ENCODE measurements at places on chromosomes 5 and 9.

DNA sequence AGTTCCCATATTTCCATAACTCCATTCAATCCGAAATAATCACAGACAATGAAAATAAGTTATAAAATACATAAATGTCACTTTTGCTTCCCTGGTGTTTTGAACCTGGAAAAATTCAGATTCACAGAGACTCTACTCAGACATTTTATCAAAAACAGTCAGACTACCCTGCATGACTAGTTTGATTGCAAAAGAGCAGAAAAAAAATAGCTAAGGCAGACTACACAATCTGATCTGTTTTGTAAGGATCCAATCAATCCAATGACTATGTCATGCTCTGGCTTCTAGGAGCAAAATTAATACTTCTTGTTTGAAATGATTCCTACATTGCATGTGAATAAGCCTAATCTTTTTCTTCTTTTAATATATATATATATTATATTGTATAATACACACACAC lies 1262.6 kb downstream of the EFNA5 start:
- peak; percentile 28 for DNase-seq

GRCh38 chr5:137409736-137410135 lies 89.4 kb downstream of the SPOCK1 start:
- no peak for DNase-seq

DNA sequence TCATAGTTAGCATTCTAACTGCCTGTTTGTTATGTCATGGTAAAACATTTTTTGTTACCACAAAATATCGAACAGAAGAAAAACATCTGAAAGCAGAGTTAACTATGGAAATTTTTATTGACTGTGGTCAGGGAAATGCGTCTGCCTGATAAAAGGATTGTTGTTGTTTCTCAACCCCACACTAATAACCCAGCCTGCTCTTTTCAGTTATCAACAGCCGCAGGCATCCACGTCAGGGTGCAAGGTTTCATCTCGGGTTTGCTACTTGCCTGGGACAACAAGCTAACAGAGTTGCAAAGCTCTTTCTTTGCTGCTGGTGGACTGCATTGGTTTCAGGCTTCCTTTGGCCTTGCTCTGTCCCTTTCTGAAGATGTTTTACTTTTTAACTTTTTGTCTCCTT lies 969.2 kb downstream of the CDH18 start:
- no peak for DNase-seq

- no peak for DNase-seq
Measured at GRCh38 chr5:135436951-135437418, 10.2 kb downstream of the DCANP1 start.

- DNase-seq: peak; percentile 28
Measured at GRCh38 chr9:98686961-98687855, 21.5 kb downstream of the GABBR2 start.

DNA sequence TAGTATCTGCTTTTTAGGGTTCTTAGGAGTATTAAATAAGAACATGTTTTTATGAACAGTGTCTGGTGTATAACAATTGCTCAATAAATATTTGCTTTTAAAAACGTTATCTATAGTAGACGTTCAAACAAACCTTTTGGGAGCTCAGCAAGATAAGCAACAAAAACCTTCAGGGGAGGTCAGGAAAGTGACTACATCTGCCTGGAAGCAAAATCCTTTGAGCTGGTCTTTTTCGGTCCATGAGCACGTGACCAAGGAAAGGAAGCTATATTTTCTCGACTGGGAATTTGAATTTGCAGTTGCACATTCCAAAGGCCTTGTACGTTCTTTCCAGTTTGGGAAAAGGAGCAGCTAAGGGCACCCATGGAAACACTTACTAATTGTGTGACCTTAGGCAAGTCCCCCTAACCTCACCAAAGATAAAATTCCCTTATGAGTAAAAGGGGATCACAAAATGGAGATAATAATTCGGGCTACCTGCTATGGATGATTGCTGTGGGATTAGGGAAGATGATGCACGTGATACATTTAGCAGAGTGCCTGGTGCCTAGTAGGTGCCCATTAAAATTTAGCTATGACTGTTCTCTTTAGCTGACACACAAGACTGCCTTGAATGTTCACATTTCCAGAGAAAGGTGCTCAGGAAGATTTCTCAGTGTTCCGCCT lies 45.4 kb downstream of the PTTG1 start:
- peak; percentile 25 for DNase-seq

DNA sequence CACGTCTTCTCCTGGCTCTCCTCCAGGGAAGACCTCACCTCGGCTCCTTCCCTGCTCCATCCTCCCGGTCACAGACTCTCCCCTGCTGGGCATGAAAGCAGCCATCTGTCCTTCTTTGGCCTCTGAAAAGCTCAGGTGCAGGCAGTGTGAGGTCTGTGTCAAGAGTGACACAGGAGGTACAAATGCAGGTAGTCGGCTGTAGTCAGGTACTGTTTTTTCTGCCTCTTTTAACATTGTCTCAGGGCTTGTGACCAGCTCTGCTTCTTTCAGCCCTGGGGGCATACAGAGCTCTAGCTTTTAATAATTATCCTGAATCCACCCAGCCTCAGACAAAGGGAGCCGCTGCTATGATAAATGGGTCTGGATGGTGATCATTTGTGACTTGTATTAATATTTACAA lies 46.4 kb downstream of the C5orf15 start:
- peak; percentile 38 for DNase-seq

GRCh38 chr9:3444016-3444415 lies 81.8 kb downstream of the RFX3 start:
- no peak for DNase-seq

DNA sequence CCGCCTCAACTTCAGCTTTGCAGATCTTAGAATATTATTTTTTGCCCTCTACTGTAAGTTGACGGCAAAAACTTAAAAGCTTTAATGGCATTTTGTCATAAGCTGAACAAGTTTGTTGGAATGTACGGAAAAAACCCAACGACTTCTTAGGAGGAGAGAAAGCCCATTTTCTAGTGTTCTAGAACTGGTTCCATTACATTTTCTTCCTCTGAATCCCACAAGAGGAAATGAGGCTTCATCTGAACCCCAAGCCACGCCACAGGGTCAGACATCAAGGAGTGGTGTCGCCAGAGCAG lies 113.7 kb downstream of the LHFPL2 start:
- DNase-seq: no peak

- DNase-seq: no peak
Measured at GRCh38 chr9:35697486-35697885, 7.8 kb upstream of the TPM2 start.

DNA sequence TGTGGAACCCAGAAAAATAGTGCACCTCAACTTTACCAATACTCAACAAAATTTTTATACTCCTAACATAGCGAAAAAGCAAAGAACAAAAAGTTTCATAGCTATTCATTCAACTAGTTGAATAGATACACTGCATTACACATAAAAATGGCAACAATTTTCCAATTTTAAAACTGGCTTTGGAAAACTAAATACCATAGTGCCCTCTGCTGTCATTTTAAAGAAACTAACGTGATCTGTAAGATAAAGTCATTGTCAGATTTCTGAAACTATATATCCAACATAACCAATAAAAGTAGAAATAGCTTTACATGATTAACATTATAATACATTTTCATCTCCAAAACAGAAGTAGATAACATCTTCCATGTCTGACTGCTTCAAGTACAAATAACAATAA lies 31.6 kb downstream of the DTWD2 start:
- peak; percentile 42 for DNase-seq

- no peak for DNase-seq
Measured at GRCh38 chr9:126862104-126862761, 1.8 kb downstream of the ZBTB34 start.

- peak; percentile 49 for DNase-seq
Measured at GRCh38 chr9:127066851-127067136, 55.6 kb downstream of the ANGPTL2 start.

DNA sequence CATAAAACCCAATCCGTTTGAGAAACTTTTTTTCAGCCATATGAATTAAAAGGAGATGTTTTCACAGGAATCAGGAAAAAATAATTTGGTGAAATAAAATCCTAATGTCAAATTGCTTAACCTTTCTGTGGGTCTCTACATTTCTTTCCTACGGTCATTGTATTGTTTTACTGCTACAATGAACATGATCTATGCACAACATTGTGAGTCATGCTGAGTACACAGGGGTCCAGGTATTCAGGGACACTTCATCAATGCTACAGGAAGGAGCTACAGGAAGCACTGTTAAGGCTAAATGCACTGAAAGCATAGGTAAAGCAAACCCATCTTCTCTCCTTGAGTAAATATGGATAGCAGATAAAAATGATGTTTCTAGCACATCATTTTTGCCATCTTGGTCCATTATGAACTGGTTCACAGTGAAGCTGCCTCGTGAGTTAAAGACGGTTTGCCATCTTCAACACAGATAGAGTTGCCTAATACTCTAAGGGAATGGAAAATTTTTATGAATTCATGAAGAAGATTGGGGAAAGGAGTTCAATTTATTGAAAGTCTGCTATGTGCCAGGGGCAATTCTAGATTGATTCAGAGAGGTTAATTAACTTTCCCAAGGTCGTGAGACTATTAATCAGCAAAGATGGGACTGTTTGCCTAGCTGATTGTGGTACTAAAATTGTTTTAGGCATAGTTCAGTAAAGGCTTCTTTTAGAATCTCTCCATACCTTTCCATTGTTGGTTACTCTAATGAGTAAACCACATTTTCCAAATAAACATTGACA lies 85.5 kb downstream of the DIRAS2 start:
- DNase-seq: peak; percentile 87

- DNase-seq: no peak
Measured at GRCh38 chr5:179768326-179769085, 25.3 kb upstream of the LTC4S start.

DNA sequence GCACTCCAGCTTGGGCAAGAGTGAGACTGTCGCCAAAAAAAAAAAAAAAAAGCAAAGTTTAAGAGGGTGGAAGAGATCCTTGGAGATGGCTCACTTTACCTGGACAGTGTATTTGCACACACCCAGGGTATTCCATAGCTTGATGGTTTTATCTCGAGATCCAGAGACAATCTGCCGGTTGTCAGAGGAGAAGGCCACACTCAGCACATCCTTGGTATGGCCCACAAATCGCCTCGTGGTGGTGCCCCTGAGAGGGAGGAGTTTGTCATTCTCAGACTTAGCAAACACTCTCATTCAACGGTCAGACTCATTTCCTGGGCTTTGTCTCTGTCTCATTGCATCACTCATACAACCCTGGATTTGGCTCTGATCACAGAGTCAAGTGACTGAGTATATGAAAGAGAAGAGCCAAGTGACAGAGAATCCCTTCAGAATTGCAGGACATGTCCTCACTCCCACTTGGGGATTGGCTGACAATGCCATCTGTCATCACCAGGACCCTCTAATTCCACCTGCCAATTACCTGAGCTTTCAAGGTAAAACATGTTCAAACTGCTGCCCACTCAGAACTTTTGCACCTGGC lies 2.2 kb downstream of the RACK1 start:
- peak; percentile 70 for DNase-seq

GRCh38 chr9:107614765-107615164 lies 125.2 kb upstream of the KLF4 start:
- no peak for DNase-seq

- no peak for DNase-seq
Measured at GRCh38 chr5:1546556-1546955, 22.8 kb upstream of the LPCAT1 start.

GRCh38 chr5:101390151-101390908 lies 487.2 kb upstream of the ST8SIA4 start:
- DNase-seq: peak; percentile 80

DNA sequence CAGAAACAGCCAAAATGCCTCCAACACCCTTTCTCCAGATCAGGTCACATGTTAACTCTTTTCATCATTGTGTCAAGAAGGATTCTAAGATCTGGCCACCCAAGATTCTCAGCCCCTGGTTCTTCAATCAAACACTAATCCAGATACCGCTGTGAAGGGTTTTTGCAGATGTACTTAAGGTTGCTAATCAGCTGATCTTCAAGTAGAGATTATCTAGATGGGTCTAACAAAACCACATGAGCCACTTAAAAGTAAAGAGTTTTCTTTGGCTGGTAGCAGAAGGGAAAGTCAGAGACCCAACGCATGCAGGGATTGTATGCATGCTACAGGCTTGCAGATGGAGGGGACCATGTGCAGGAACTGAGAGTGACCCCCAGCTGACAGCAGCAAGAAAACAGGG lies 267.9 kb downstream of the CDK5RAP2 start:
- no peak for DNase-seq

GRCh38 chr5:143898381-143898780 lies 86.4 kb downstream of the HMHB1 start:
- DNase-seq: no peak

GRCh38 chr5:146799671-146800070 lies 78.9 kb downstream of the PPP2R2B start:
- DNase-seq: no peak

DNA sequence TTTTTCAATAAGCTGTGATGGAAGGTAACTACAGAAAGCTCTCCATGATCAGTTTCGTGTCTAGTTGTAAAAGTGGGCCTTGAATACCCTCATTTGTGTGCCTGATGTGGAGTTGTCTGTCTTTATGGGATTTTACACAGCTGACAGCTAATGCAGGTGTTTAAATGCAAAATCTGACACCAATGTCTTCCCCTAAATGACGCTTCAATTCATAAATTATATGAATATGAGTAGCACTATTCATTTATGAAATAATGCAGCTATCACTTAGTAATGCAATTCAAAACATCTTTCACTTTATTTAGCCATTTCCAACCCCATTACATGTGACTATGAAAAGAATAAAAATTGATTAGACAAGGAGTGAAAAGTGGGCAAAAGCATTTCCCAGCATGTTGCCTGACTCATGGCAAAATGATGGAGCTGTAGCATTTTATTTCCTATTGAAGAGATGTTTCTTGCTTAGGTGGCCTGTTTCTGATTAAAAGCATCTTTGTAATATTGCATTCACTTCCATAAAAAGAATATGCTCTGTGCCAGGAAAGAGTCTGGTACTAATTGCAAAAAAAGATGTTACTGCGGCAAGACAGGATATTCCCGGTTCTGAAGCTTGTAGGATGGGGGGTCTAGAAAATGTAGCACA lies 116.7 kb upstream of the HAPLN1 start:
- DNase-seq: no peak

GRCh38 chr9:17863213-17863883 lies 284.5 kb downstream of the SH3GL2 start:
- peak; percentile 51 for DNase-seq

DNA sequence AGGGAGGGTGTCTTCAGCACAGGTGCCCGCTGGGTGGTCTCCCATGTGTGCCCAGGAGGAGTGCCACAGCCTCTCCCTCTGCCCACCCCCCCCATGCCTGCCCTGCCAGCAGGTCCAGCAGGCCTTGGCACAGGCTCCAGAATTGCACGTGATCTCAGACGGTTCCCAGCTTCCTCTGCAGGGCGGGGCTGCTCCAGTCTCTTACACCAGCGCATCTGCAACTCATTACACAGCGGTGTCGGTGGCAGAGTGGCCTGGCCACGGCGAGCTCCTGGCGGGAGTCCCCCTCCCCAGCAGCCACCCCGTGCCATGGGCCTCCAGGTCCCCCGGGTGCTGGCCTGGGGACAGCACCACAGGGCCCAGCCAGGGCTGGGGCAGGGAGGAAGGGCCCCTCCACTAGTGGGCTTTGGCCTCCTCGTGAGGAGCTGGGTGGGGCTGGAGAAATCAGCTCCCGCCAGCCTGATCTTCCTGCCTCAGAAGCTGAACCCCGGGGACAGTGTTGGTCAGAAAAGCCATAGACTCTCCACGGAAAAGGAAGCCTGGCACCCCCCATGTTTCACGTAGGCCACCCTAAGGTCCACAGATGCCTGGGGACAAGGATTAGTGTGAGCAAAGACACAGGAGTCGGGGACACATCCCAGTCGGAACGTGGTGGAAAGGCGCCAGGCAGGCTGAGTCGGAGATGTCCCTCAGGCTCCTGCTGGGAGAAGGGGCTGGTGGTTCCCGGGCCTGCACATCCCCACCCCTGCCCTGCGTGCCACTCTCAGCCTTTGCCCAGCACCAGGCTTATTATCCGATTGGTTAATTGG lies 40.2 kb downstream of the RXRA start:
- DNase-seq: peak; percentile 72

- peak; percentile 92 for DNase-seq
Measured at GRCh38 chr5:95761771-95762651, 30.9 kb downstream of the RHOBTB3 start.
